Right cardiac atrium (tissue), 5 donors: ENCODE measurements at places on chromosomes 12 and 14. TPM values are rescaled to one million over a fixed set of nuclear protein-coding genes. Genes with fewer than 3 reads are reported as not detected.

Gene PSMD9
- 33.0 TPM for total RNA-seq

Gene PRIMA1
- total RNA-seq: 8.8 TPM

Gene SOAT2
- total RNA-seq: not detected

Gene CD163
- total RNA-seq: 108 TPM

Gene TCL1A
- not detected for total RNA-seq

Gene PZP
- total RNA-seq: 0.39 TPM

Gene TAS2R20
- 1.2 TPM for total RNA-seq

Gene ACTR10
- total RNA-seq: 71.3 TPM

Gene CIROP
- total RNA-seq: not detected
